ENCODE measurements at places on chromosomes 16 and 17. TPM values are rescaled to one million over a fixed set of nuclear protein-coding genes. Genes with fewer than 3 reads are reported as not detected.

DNA sequence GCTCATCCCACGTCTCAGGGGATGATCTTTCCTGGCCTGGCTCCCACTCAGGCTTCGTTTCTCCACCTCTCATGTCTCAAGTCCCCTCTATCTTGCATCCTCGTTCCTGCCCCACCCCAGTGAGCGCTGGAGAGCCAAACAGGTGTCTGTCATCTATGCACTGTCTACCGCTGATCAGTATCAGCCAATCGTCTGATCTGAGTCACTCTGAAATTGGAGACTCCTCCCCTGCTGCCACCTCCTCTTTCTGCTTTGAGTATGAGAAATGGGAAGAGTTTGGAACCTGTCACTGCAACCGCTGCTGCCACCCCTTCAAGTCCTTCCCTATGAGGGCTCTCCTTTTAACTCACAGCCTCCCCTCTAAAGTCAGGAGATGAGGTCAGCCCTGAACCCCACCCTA lies 28.0 kb downstream of the FZD2 start:
- H3K4me3 ChIP-seq: no peak overlapping the region
- no peaks in the 10 kb centered on the region for H3K4me1 ChIP-seq
- no peak overlapping the region for H3K27ac ChIP-seq
- H3K36me3 ChIP-seq: no peaks in the 10 kb centered on the region

GRCh38 chr17:11921296-11921695 lies 76.0 kb downstream of the ZNF18 start:
- no peaks in the 10 kb centered on the region for H3K27me3 ChIP-seq
- DNase-seq: no peak
- no peaks in the 10 kb centered on the region for H3K36me3 ChIP-seq
- no peak overlapping the region for H3K27ac ChIP-seq

DNA sequence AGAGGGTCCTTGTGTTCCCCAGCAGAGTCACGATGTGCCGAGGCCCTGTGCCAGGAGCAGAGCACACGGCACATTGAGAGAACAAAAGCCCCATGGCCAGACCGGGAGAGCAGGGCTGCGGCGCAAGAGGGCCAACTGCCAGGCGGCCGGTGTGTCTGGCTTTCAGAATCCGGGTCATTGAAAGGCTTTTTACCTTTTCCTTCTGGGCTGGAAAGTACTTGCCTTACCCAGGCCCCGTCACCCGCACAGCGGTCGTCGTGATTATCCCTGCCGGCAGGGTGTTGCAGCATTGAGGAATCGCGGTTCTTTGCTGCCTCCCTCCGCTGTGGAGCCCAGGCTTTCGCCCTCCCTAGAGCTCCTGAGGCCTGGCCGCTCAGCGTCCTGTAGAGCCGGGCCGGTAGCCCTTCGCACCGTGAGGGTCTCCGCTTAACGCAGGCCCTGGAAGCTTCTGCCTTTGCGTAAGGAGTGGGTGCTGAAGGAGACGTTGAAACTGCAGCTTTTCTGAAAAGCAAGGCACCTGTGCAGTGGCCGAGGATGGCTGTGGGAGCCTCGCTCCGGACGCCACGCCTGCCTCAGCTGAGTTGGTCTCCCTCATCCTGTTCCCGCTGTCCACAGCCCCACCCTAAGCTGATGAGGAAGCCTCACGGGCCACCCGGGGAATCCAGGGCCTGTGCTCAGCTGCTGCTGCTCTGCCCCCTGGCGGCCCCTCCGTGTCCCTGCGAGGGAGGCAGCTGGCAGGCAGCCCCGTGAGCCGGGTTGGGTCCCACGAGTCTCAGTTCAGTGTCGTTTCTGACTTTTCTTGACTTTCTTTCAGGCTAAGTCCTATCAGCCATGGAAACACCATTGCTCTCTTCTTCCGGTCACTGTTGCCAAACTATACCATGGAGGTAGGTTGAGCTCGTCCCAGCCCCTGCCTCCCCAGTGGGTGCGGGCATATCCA lies 8.6 kb upstream of the MC1R start:
- no peaks in the 10 kb centered on the region for H3K4me1 ChIP-seq
- H3K27ac ChIP-seq: no peak overlapping the region
- DNase-seq: peak; percentile 73
- H3K4me3 ChIP-seq: no peak overlapping the region
- H3K36me3 ChIP-seq: peaks cover 13% of the 10 kb centered on the region

DNA sequence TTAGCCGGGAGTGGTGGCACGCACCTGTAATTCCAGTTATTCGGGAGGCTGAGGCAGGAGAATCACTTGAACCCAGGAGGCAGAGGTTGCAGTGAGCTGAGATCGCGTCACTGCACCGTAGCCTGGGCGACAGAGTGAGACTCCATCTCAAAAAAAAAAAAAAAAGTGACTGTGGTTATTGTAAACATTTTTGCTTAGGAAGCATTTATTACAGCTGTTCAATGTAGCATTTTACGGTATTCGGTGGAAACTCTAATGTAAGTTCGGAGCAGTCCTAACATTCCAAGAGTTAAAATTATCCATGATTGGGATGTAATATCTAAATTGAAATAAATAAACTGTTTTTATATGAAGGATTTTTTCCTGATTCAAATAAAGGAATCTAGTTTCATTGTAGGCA lies 254.8 kb upstream of the HSBP1 start:
- H3K36me3 ChIP-seq: no peaks in the 10 kb centered on the region
- no peak overlapping the region for H3K4me3 ChIP-seq
- no peak overlapping the region for H3K27ac ChIP-seq
- DNase-seq: no peak
- H3K4me1 ChIP-seq: no peaks in the 10 kb centered on the region

- no peaks in the 10 kb centered on the region for H3K4me1 ChIP-seq
- no peak overlapping the region for H3K4me3 ChIP-seq
- no peak for DNase-seq
- no peaks in the 10 kb centered on the region for H3K27me3 ChIP-seq
- H3K36me3 ChIP-seq: no peaks in the 10 kb centered on the region
Measured at GRCh38 chr16:79132701-79133100, 467.8 kb downstream of the MAF start.

Gene CALB2
- total RNA-seq: not detected

- no peaks in the 10 kb centered on the region for H3K4me1 ChIP-seq
- H3K4me3 ChIP-seq: no peak overlapping the region
- no peak overlapping the region for H3K27ac ChIP-seq
- no peaks in the 10 kb centered on the region for H3K36me3 ChIP-seq
- DNase-seq: no peak
Measured at GRCh38 chr16:27408602-27409031, 6.6 kb downstream of the IL21R start.

Gene SLC4A1
- total RNA-seq: not detected
